ENCODE measurements at places on chromosomes 2 and 18.

DNA sequence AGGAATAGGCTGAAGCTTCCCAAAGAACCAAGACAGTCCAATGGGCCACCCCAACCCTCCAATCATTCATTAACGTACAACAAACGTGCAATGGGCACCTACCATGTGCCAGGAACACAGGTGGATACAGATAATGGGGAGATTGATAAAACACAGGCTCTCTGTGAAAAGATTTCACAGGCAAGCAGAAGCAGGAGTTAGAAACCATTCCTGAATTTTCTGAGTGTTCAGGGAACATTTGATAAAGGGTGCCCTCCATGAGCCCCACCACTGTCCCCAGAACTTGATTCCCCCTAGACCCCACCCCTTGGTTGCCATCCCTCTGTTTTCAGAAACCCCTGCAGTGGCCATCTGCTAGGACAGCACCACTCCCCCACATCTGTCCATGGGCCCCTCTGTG is 1.5 kb downstream of the CD207 start:
- no peak for DNase-seq

DNA sequence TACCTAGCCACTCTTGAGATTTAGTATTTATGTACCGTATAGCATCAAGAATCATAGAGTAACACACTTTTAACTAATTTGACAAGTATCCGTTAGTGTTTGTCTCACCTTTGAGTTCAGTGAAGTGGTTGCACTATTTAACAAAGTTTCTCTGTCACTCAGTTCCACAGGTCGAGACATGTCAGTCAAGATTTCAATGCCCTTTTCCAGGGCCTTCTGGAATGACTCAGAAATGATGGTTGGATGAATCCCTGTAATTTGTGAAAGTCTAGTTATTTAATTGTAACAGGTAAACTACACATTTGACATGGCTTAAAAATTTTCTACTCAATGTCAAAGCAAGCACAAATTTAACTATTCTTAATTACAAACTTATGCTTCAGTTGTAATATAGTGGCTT is 9.7 kb downstream of the CCT4 start:
- no peak for DNase-seq

DNA sequence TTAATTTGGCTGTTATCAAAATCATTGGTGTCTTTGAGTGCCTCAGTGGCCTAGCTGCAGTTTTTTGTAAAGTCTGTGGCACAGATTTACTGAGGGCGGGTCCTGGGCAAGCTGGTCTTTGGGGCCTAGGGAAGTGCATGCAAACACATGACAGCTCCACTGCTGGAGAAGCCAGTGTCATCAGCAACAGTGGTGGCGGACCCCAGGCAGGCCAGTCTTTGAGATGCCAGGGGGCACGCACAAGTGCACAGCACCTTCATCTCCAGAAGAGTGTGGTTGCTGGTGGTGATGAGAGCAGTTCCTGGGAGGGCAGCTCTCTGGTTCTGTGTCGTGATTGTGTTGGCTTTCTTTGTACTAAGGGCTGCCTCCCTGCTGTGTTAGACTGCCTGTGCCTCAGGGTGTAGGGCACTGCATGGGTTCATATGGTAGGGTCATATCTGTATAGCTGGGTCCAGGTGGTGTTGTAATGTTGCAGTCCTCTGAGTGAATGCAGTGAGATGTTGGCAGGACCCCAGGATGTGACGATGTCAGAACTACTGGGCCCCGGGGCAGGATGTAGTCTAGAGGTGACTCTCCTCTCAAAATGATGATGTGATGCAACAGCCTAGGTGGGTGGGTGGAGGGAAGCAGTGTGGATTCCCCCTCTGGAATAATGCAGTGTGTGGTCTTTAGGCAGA is 646.7 kb upstream of the CDH2 start:
- no peak for DNase-seq

DNA sequence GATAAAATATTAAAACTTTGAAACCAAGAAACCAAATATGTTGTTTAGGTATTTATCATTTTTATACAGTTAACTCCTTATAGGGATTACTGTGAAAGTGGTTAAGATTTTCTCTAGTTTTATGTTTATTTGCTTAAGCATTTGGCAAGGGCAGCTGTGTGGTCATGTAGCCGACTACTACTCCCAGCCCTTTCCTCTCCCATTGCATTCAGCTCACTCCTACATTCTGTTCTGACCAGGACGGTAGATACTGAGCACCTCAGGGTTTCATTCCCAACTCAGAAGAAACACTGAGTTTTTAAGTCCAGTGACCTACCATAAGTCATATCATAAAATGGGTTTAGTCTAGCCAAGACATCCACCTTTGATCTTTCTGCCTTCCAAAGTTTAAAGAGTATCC is 19.8 kb downstream of the FZD5 start:
- no peak for DNase-seq

DNA sequence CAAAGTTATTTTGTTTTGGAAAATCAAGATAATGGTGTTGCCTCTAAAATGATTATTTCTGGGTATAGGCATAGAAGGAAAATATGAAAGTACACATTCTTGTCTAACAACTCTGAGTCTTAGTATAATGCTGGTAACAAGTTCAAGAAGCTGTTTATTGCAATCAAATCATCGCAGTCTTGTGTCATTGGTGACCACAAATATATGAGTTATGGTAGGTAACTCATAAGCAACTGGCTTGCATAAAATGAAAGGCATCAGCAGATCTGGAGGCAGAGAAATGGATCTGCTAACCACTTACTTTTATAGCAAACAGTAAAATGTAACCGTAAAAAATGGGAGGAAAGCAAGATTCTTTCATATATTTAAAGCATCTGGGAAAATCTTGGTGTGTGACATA is 156.2 kb upstream of the TCF4 start:
- no peak for DNase-seq

DNA sequence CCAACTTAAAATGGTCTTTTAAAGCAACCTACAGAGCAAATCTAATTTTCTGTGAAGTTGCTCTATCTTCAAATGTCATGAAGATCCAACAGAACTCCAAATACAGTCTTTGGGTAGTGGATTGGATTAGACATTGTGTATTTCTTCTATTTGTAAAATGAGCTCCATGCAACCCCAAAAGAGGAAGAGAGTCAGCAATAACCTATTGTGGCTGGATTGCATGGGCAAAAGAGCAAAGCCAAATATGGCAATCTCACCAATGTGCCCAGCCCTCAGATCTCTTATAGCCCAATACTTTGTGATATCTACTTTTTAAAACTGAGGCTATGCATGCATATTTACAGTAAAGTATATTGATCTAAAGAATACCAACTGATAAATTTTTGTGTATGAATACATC is 146.3 kb downstream of the TXNL1 start:
- no peak for DNase-seq

- no peak for DNase-seq
Measured at GRCh38 chr2:138359532-138359931, 142.0 kb upstream of the SPOPL start.

DNA sequence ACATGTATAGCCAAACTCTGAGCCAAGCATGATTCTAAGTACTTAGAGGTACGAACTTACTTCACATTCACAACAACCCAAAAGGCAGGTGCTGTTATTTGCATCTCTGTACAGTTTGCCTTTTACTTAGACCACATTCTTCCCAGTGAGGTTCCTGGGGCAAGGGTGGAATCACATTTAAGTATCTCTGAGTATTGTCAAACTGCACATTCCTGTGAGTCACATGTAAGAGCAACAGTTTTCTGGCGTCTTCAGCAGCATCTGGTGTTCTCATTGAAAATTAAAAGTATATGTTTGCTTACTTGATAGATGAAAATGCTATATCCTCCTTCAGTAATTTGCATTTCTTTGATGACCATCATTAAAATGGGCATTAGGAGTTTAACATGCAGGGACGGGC is 119.1 kb downstream of the UXS1 start:
- no peak for DNase-seq

GRCh38 chr2:2587354-2587753 is 256.3 kb upstream of the MYT1L start:
- DNase-seq, result no peak

- no peak for DNase-seq
Measured at GRCh38 chr2:81324046-81324445, 1019.5 kb upstream of the LRRTM1 start.

- no peak for DNase-seq
Measured at GRCh38 chr2:23359631-23360567, 25.1 kb upstream of the KLHL29 start.

DNA sequence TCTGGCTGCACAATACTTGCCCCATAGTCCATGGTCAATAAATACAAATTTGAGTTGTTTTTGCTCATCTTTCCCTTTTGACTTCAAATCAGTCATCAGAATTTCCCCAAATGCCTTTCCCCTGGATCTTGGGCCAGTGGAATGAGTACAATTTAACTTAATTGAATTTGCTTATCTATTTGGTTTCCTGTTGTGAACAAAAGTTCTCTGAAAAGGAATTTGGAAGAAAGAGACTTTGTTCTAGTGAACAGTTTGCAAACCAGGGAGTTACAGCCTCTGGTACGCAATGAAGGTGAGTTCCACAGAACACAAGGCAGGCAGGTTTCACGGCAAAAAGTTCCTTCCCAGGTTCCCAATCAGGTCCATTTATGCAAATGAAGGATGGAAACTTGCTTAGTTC is 1.2 kb upstream of the UGT1A1 start:
- DNase-seq, result no peak

DNA sequence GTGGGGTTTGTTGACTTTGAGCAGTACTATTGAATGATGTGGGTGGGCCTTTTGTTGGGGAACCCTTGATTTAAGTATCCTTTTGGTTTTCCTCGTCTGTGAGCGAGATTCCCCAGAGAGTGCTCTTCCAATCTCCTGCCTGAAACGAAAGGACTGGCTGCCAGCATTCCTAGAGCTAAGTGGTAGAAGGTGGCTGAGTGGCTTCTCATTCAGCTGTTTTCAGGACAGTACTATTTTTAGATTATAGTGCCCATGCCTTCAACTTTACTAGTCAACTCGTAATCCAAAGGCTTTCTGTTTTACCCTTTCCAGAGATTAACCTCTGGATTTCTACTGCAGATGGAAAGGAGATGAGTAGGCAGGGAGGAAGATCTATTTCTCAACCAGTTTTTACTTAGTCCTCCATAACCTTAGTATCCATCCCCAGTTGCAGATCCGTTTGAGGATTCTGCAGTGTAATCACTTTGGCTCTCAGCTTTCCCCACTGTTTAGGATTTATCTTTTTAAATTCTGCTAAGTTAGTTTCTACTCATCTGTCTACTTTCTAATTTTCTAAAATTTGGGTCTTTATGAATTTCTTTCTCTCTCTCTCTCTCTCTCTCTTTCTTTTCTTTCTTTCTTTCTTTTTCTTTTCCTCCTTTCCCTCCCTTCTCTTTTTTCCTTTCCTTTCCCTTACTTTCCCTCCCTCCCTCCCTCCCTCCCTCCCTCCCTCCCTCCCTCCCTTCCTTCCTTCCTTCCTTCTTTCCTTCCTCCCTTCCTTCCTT is 9.2 kb downstream of the SLC4A1AP start:
- no peak for DNase-seq

- DNase-seq, result no peak
Measured at GRCh38 chr18:77111449-77111848, 21.1 kb downstream of the MBP start.

- no peak for DNase-seq
Measured at GRCh38 chr2:41446266-41446665, 601.6 kb upstream of the PKDCC start.

DNA sequence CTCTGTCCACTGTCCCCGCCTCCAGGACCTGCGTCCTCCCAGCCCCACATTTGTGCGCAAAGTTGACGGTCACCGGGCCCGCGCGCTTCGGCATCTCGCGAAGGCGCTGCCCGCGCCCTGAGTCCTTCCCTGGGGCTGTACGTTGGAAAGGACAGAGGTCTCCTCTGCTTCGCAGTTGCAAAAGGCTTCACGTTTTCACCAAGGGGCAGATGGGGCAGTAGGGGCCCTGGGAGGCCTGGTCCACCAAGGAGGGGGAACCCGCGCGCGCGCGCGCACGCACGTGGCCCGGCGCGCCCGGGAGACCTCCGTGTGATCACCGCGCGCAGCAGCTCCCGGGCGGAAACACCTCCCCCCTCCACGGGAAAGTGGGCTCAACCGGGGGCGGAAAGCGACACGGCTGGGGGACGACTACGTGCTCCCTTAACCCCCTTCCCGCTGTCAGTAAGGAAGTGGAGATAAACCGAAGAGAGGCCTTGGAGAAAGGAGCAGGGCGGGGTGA is 21.9 kb downstream of the TEX44 start:
- DNase-seq, result peak; percentile 20

DNA sequence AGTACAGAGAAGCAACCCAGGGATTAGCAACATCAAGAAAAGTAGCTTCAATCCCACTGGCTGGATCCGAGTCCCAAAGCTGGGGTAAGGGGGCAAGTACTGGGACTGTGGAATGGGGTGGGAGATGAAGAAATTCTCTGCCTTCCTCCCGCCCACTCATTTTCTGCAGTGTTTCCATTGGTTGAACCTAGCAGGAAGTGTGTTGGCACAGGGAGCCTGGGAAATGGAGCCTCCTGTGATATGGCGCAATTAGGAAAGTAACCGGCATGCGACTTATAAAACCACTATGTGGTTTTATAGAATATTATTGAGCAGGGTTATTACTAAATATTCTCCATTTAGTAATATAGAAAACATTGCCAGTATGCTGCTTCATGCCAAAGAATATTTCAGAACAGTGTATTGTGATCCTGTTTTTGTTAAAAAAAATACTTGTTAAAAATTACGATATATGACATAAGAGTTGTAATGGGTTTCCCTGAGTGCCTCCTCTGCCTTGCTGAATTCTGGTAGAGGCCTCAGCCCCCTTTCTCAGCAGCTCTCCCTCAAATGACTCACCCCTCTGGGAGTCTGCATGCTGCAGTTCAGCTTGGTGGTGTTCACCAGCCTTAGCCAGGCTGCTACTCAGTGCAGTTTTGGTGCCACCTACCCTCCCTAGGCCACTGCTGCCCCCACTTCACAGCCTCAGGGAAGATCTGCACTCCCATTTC is 60.5 kb downstream of the HK2 start:
- DNase-seq, result no peak
